ENCODE measurements at places on chromosomes 3 and 15.

GRCh38 chr3:27596334-27596841 lies 112.2 kb upstream of the SLC4A7 start:
- no peak for DNase-seq

GRCh38 chr3:53218131-53218530 lies 37.7 kb downstream of the TKT start:
- DNase-seq = no peak

GRCh38 chr3:181006541-181006940 lies 17.0 kb upstream of the DNAJC19 start:
- no peak for DNase-seq

- DNase-seq = no peak
Measured at GRCh38 chr3:71784201-71784913, 591 bp downstream of the PROK2 start.

DNA sequence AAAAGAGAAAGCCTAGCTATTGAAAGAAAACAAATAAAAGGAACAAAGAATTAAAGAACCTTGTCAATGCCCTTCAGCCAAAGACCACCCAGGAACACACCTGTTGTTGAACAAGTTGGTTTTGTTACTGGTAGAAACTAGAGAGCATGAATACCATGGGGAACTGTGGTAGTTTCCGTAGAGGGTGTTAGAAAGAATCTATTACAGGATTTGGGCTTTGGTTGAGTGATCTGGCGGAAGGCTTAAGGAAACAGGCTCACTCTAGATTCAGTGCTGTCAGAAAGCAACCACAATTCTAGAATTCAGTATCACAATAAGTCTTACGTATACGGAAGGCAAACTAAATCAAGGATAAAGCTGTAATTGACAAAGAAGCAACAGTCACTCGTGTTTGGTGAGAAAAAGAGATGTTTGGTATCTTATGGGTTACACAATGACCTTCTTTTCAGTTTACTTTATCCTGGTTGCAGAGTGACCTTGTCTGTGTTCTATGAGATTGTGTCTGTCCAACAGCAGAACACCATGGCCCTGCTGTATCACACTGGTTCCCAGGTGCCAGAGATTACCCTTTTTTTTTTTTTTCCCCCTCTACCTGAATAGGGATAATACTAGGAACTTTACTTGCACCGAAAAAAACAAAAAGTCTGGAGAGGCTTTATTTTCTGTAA lies 265.9 kb downstream of the SHQ1 start:
- DNase-seq = no peak

DNA sequence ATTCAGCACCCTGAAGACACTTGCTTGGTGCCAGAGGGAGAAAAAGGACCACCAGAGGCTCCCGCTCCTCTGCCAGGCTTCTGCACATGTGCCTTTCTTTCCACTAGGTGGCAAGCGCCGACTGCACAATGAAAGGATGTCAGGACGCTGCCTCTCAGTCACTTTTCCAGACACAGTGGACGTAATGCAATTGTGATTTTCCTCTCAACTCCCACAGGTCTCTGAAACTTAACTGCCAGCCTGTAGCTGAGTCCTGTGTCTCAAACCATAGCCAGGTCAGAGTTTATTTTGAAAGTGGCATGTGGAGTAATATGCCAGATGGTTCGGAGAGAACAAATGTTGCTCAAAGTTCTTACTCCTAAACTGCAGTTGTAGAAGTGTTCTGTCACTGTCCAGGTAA lies 162.9 kb downstream of the ITPR1 start:
- peak; percentile 64 for DNase-seq

DNA sequence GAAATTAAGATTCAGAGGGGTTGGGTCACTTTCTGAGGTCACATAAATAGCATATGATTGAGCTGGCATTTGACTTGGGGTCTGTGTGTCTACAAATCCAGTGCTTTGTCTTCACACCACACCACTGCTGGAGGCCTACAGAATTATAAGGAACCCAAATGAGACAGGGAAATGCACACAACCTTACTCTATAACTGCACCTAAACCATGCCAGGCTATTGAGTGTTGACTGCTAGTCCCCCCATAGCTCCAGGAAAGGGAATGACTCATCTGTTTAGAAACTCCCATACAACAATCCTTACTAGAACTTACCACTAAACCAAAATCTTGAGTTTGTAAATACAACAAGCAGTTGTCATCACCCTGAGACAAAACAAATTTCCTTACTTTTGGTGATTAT lies 16.9 kb upstream of the TSC22D2 start:
- no peak for DNase-seq

GRCh38 chr3:20059929-20060328 lies 19.7 kb downstream of the KAT2B start:
- DNase-seq = no peak

Data from H1 (cell line).